ENCODE measurements at places on chromosomes 12 and 14.

- no peak for DNase-seq
Measured at GRCh38 chr14:86613786-86614185, 1083.8 kb downstream of the FLRT2 start.

DNA sequence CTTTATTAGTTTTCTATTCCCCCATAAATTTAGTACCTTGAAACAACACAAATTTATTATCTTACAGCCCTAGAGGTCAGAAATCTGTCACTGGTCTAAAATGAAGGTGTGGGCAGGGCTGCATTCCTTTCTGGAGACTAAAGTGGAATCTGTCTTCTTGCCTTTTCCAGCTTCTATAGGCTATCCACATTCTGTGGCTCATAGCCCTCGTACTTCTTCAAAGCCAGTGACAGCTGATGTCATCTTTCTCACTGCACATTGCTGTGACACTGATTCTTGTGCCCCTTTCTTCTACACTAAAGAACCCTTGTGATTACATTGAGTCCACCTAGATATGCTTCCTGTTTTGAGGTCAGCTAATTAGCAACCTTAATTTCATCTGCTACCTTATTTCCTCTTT, 23.2 kb upstream of the DCN start:
- DNase-seq: no peak

- DNase-seq: no peak
Measured at GRCh38 chr14:67551940-67552339, 18.9 kb downstream of the PLEKHH1 start.

- DNase-seq: peak; percentile 52
Measured at GRCh38 chr14:88825078-88825458, 617 bp downstream of the TTC8 start.

DNA sequence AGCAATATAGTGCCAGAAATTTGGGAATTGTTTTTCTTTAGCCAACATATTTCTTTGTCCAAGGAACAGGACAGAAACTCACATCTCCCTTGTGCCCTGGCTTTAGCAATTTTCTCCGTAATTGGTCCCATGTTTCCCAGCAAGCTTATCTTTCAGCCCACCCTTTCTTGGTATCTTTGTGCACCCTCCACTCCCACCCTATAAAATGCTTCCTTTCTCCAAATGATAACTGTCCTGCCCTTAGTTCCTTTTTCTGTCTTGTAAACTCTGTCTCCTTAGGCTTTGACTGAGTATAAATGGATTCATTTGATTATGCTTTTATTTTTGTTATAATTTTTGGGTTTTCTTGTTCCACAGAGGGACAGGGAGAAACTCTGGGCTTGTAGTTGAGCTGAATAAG, 442.8 kb downstream of the ATP23 start:
- no peak for DNase-seq

GRCh38 chr12:86411710-86412109, 155.5 kb upstream of the MGAT4C start:
- DNase-seq: no peak

DNA sequence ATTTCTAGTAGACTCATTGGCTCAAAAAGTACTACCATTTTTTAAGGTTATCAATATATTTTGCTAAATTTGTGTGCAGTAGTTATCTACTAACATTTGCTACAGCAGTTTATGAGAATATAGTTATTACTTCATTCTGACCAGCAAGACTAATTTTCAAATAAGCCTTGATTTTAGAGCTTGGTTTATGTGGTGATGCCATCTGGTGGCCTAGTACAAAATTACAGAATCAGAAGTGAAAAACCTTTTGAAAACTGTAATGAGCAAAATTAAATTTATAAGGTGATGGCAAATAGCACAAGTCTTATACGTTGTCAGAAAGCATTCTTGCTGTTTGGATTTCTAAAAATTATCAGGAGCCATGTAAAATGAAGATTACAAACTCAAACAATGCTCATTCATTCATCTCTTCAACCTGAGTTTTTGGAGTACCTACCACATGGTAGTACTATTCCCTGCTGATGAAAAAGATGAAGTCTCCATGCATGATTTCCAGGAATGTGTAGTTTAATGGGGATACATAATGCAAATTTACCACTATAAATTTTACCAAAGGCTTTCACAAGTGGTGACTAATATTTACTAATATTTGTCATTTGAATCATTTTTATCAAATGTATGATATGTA, 51.0 kb downstream of the MAGOHB start:
- peak; percentile 59 for DNase-seq

- no peak for DNase-seq
Measured at GRCh38 chr14:83734431-83734830, 1795.5 kb upstream of the FLRT2 start.

DNA sequence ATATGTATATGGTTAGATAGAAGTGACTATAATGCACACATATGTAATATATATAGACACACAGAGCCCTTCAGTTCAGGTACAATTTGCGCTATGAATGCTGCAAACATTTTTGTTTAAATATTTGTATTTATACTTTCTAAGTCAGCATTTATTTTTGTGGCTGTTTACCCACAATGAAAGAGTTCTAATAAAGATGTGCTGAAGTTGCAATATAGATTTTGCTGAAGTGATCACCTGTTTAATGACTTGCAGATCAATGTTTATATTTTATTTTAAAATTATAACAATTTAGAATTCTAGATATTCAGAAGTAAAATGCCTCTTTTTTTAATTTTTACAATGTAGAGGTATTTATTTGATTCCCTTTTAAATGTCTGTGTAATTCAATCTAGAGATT, 3.5 kb downstream of the FOXG1 start:
- no peak for DNase-seq

DNA sequence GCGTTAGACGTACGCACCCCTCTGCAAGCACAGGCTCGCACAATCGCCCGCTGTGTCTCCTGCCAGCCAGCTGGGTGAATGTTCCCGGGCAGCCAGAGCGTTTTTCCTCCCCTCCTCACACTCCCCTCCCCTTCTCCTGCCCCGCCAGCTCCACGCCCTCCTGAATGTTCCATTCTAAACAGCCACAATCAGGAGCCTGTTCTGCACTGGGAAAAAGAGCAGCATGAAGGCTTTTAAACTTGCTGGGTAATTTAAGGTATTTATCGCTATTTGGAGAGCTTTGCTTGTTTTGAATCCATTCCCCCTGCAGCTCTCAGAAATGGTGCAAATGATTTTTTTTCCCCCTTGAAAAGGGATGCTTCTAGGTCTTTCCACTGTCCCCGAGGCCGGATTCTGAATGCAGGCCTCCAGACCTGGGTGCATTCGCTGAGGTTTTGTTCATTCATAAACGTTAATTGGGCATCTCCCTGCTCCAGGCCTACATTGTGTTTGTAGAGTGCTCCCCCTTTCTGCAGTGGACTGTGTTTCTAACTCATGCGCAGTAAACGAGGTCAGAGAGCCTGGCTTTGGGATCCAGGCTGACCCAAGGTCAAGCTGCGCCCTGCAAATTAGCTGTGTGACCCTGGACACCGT, 212.5 kb downstream of the CHST11 start:
- DNase-seq: no peak

DNA sequence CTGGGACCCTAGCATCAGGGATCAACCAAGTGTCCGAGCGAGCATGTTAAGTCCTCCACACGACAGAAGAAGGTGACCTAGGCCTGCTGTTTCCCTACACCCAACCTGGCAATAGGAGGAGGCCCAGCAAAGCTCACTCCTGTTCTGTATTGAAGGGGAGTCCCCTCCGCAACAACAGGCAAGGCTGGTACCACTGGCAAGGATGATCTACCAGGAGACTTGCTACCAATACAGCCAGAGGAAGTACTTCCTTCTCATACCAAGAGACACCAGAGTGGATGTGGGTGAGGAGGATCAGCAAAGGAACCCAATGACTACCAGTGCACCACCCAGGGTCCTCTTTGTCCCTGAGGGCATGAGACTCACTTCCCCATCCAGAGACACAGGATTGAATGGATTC, 4.9 kb downstream of the KLRC1 start:
- DNase-seq: no peak

DNA sequence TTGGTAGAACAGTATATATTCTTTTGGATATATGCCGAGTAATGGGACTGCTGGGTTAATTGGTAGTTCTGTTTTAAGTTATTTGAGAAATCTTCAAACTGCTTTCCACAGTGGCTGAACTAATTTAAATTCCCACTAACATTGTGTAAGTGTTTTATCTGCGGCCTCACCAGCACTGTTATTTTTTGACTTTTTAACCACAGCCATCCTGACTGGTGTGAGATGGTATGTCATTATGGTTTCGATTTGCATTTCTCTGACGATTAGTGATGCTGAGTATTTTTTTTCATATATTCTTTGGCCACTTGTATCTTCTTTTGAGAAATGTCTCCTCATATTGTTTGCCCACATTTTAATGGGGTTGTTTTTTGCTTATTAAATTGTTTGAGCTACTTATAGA, 357.4 kb downstream of the C12orf50 start:
- DNase-seq: peak; percentile 32

DNA sequence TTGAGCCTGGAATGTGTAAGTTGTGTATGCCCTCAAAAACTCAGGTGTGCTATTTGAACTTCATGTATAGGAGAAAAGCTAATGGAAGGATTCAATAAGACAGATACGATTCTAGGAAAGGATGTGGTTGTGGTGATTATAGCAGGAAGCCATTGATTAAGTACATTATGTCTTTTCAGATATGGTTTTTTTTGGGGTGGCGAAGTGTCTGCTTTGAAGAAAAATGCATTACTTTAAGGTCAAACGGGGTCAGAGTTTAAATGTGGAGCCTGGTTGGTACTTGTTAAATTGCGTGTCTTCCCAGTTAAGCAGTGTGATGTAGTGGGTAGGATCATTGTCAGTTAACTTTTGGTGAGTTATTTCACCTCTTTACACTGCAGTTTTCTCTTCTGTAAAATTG, 13.0 kb upstream of the NUP107 start:
- DNase-seq: no peak

DNA sequence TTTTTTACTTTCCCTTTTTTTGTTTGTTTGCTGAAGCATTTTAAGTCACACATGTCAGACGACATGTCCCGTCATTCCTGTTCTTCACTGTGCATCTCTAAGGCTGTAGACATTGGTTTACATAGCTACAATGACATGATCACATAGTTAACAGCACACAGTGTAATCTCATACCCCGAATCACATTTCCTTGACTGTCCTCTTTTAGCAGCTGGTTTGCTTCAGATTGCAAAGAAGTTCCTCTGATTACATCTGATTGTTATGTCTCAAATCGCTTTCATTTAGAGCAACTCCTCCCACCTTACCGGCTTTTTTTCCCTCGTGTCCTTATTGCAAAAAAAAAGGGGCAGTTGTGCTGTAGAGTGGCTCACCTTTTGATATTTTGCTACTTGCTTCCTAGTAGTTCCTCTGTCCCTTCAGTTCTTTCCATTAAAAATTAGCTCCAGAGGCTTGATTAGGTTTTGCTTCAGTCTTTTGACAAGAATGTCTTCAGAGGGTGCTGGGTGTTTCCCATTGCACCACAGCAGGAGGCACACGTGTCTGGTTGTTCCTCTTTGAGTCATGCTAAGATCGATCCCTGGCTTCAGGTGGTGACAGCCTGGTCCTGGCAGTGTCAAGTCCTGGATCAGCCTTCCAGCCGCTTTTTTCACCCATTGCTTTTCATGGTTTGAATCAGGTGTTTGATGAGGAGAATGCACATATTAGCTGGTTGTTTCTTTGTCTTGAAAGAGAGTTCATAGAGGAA, 35.0 kb downstream of the ZNF664 start:
- no peak for DNase-seq

GRCh38 chr12:21607701-21608100, 3.1 kb upstream of the GYS2 start:
- DNase-seq: peak; percentile 34

DNA sequence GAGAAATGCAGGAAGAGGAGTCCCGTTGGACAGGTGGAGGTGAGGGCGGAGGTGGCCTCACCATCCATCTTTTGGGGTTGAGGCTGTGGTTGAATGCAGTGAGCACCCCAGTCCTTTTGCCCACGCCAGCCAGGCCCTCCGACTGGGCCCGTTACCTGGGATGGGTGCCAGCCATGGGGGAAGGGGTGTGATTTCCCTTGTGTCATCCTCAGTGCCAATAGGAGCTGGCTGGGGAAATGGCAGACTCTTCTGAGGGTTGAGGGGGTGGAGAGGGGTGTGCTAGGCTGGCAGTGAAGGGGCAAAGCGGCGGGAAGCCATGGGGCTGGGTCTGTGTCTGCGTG, 9.6 kb downstream of the KCNH3 start:
- no peak for DNase-seq

DNA sequence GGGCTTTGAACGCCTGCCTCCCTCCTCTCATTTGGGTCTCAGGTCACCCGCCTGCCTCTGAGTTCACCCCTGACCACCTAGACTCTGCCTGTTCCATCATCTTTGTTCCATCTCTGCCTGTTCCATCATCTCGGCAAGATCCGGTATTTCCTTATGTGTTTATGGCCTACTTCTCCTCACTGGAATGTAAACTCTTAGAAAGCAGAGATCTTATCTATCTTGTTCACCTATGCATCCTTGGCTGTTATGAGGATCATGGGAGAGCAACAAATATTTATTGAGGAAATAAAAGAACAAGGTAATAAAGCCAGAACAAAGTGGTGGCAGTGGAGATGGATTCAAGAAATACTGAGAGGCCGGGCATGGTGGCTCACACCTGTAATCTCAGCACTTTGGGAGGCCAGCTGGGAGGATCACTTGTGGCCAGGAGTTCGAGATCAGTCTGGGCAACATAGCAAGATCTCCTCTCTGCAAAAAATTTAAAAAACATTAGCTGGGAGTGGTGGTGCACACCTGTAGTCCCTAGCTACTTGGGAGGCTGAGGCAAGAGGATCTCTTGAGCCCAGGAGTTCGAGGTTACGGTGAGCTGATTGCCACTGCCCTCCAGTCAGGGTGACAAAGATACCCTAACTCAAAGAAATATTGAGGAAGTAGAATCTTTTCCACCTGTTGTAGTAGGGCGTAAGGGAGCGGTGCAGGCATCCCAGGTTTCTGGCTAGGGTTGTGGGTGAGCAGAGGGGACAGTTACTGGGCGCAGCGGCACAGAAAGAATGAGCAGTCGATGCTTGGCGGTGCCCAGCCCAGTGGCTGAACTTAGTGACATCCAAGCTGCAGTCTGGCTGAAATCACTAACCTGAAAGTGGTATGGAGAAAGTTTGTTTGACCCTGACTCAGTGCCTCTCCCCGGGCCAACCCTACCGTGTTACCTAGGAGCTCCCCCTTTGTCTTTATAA, 1.7 kb upstream of the KLC1 start:
- DNase-seq: peak; percentile 35

- no peak for DNase-seq
Measured at GRCh38 chr14:36430169-36430568, 89.9 kb downstream of the NKX2-1 start.
